ENCODE measurements at places on chromosomes 2 and 18.

GRCh38 chr2:109210431-109211200 lies 81.6 kb downstream of the SH3RF3 start:
- peak; percentile 75 for DNase-seq

- no peak for DNase-seq
Observed at GRCh38 chr2:149167941-149168340, 129.4 kb downstream of the LYPD6B start.

- DNase-seq, result peak; percentile 2
Observed at GRCh38 chr2:165161510-165161909, 42.3 kb downstream of the SCN3A start.

DNA sequence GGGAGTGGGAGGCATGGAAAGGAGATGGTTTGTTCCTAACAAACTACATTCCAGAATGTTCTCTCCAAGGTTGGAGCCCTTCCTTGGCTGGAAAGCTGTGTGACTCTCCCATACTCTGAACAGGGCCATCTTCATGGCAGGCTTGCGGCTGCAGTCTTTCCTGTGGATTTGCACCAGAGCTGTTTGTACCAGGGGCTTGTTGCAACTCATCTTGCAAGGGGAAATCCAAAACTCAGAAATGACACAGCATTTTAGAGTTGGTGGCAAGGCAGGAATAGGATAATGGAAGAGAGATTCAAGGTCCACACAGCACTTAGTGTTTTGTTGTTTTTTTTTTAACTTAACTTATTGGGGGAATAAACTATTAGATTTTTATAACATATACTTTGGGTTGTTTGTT lies 73.7 kb upstream of the ZNF516 start:
- no peak for DNase-seq

DNA sequence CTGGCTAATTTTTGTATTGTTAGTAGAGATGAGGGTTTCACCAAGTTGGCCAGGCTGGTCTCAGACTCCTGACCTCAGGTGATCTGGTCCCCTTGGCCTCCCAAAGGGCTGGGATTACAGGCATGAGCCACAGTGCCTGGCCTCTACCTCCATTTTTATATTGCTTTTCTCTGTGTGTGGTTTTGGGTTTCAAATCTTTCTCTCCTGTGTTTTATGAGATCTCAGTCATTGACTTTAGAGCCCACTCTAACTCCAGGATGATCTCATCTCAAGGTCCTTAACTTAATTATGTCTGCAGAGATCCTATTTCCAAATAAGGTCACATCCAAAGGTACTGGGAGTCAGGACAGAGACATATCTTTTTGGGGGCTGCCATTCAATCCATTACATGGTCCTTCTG lies 24.7 kb downstream of the ARL4C start:
- DNase-seq, result no peak

DNA sequence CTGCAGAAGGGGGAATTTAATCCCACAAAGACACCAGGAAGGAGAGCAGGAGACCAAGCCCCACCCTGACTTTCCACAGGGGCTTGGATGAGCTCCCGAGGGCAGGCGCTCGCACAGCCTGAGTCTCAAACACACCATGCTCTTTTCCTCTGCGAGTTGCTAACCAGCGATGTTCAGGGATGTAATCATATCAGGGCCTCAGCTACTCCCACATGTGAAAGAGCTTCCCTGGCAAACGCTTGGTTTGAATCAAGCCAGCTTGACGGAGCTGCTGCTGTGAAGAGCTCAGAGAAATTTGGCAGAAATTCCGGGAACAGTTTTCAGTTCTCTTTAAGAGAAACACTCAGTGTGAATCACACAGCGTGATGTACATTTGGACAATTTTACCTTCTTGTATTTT lies 385.8 kb downstream of the GALR1 start:
- DNase-seq, result no peak

GRCh38 chr18:55239740-55240139 lies 280.5 kb upstream of the CCDC68 start:
- no peak for DNase-seq

DNA sequence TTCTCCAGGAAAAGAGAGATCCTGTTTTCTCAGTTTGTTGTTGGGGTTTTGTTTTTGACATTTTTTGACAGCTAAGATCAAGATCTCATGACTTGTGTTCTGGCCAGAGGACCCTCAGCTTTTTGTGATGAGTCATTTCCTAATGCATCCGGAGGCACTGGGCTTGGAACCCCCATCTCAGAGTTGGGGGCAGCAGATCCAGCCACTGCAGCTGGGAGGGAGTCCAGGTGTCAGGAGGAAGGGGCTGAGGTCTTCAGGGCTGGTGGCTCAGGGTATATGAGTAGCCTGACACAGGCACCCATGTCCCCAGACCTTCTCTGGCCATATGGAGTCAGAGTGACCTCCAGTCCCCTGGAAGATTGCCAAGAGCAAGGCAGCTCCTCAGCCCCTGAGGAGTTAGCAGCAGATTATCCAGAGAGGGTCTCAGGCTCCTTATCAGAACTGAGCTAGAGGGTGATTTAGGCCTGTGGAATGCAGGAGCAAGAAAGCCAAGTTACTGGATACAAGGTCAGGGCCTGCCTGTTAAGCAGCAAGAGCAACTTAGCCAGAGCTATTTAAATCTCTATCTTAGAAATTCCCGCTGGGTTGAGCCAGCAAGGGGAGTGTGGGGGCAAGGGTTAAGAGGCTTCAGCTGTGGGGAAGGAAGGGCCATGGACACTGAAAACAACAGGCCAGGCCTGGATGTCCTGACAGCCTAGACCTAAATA lies 62.4 kb downstream of the TANC1 start:
- DNase-seq, result peak; percentile 68

DNA sequence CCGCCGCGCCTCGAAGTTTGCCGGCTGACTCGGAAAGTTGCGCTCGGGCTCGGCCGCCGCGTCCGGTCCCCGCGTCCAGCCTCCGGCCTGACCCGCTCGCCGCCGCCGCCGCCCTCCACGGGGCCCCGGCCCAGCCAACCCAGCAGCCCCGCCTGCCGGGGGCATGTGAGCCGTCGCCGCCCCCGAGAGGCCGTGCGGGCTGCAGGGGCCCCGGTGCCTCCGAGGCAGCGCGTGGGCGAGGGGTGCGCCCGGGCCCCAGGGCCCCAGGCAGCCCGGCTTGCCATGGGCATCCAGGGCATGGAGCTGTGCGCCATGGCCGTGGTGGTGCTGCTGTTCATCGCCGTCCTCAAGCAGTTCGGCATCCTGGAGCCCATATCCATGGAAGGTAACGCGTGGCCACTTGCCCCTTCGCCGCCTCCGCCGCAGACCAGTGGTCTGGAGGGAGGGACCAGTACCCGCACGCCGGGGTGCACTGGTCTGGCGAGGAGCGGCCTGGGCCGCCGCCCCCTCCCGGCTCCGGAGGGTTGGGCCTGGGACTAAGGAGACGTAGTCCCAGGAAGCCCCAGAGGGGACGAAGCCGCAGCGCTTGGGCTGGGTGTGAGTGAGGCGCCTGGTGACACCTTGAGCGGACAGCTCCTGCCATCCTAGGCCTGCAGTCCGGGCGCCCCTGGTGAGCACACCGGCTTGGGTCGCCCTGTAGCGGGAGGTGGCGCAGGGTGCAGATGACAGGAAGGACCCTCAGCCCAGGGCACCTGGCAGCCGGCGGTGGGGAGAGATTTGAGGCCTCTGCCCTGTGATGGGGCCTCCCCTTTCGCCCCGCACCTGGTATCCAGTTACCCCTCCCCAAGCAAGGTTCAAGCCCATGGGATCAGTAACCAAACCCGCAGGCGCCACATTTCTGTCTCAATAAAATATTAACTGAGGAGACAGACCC lies 49.9 kb downstream of the KCNIP3 start:
- peak; percentile 77 for DNase-seq

DNA sequence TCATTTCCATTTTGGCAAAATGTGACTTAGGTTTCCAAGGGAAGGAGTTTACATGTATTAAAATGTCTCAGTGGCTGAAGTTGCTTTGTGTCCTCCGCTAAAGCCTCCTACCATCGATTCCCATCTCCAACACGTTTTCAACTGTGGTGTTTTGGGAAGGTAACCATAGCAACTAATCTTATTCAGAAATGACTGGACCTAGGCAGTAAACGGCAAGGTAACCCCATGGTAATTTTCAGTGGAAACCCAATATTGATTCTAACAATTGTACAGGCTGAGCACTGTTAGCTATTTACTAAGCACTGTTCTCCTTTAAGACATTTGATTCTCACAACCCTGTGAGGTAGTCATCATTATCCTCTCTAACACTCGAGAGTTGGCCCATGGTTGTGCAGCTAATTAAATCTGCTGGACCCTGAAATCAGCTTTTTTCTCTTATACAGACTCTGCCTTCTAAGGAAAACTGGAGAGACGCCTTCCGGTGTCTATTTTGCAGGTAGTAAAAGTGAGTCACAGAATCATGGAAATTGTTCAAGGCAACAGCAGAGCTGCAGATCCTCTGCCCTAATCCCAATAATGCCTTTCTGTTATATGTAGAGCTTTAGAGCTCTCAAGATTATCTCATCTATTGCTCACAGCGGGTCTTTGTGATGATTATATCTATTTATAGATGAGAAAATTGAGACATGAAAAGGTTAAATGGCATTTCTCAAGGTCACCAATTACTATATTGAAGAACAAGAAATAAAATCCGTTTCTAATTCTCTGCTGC lies 36.2 kb downstream of the FASTKD2 start:
- no peak for DNase-seq

DNA sequence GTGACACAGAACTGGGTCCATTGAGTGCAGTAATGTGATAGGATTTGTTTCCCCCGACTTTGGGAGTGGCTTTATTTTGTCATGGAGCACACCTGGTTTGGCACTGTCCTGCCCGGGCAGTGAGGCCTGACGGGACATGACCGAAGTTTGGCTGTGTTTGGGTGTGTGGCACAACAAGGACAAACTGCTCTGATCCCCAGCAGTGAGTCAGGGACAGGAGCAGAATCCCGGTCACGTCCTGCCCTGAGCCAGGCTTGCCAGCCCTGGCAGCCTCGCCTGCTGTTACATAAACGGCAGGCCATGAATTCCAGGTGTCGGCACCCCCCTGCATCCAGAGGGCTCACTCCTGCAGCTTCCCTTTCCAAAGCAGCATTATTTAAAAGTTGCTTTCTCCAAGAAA lies 45.7 kb downstream of the IMPA2 start:
- no peak for DNase-seq

- DNase-seq, result peak; percentile 77
Observed at GRCh38 chr2:46298522-46299353, 1.5 kb downstream of the EPAS1 start.

DNA sequence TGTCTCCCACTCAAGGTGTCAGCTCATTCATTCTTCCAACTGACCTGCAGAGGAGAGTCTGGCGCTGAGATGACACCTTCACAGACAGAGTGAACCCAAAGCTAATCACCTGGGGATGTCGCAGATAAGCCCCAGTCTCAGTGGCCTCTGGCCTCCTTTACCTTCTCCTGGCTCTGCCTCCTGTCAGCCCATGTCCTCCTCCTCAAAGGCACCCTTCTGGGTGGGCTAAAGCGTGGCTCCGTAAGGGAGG lies 194.1 kb downstream of the MIB1 start:
- no peak for DNase-seq

- DNase-seq, result no peak
Observed at GRCh38 chr2:151845884-151846283, 17.7 kb upstream of the ARL5A start.

GRCh38 chr2:30601375-30601774 lies 154.3 kb downstream of the LCLAT1 start:
- DNase-seq, result peak; percentile 7

GRCh38 chr2:10947005-10947440 lies 35.3 kb downstream of the KCNF1 start:
- peak; percentile 52 for DNase-seq

DNA sequence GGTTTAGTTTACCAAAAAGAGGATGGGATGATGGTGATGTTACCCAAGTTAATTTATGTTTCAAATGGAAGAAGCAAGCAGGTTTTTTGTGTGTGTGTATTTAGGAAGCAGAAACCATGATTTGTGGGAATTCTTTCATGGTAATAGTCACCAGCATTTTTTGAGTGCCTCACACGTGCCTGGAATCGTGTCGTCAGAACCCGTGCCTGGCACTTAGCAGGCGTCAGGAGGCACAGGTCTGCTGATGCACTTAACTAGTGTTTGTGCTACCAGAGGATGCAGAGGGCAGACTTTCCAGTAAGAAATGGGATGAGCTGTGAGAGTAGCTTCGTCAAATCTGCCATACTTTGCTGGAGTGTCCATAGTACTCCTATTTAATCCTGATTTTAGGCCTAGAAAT lies 41.1 kb downstream of the LYPD6 start:
- no peak for DNase-seq

GRCh38 chr2:196914867-196915460 lies 11.5 kb downstream of the PGAP1 start:
- DNase-seq, result no peak

Data from GM03348 (cell line).